ENCODE measurements at places on chromosomes 4 and X. TPM values are rescaled to one million over a fixed set of nuclear protein-coding genes. Genes with fewer than 3 reads are reported as not detected.

The HTN1 gene
- total RNA-seq, result not detected

The CXCL1 gene
- total RNA-seq, result not detected

The TASL gene
- total RNA-seq, result 2.4 TPM

The IL21 gene
- 0.77 TPM for total RNA-seq

The DDX53 gene
- total RNA-seq, result not detected

The ETDC gene
- total RNA-seq, result not detected

The DCLK2 gene
- total RNA-seq, result not detected

The EDNRA gene
- total RNA-seq, result not detected

The PDE6B gene
- total RNA-seq, result 10.2 TPM

DNA sequence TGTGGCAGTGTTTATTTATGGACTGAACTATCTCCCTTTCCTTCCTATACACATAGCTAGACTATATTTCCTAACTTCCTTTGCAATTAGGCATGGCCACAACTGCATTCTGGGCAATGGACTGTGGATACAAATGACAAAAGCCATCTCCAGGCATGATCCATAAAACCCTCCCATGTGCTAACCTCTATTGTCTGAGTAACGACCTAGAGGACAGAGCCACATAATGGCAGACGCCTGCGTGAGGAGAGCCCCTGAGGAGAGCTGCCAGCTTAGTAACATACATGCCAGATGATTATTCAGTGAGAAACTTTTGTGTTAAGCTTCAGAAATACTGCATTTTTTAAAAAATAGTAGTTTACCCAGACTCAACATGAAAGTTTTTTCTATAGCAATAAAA, 142.9 kb downstream of the ADGRA3 start:
- H3K4me3 ChIP-seq, result no peak overlapping the region
- no peaks in the 10 kb centered on the region for H3K4me1 ChIP-seq
- DNase-seq, result no peak
- H3K36me3 ChIP-seq, result no peaks in the 10 kb centered on the region

DNA sequence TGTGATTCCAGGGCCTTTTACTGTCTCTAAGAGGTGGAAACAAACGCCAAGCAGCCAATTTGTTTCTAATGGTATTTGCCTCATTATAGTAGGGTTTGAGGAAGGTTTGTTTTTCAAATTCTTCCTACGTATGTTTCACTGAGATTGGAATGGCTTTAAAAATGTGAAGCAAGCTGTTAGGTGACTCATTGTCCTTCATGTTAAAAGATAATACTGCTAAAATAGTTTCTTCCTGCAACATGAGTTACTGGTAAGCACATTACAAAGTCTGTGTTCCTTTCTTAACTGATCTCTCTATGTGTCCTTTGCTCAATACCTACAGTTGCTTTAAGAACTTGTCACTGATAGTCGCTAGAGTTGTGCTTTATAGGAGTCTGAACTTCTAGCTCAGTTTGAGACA, 1183.9 kb downstream of the RPA4 start:
- no peak for DNase-seq
- H3K36me3 ChIP-seq, result no peaks in the 10 kb centered on the region
- no peak overlapping the region for H3K4me3 ChIP-seq
- H3K27ac ChIP-seq, result no peak overlapping the region

DNA sequence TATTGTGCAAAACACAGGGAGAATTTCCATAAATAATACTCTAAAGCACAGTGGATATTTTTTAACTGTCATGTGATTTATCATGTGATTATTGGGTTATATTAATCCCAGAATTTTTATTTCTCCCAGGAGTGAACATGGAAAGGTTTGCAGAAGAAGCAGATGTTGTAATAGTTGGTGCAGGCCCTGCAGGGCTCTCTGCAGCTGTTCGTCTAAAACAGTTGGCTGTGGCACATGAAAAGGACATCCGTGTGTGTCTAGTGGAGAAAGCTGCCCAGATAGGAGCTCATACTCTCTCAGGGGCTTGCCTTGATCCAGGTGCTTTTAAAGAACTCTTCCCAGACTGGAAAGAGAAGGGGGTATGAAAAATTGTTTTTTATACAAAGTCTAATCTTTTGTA, 10.0 kb downstream of the ETFDH start:
- peaks cover 5% of the 10 kb centered on the region for H3K36me3 ChIP-seq
- no peak for DNase-seq
- no peaks in the 10 kb centered on the region for H3K27me3 ChIP-seq
- no peak overlapping the region for H3K27ac ChIP-seq
- peaks cover 7% of the 10 kb centered on the region for H3K4me1 ChIP-seq
- H3K4me3 ChIP-seq, result no peak overlapping the region

GRCh38 chr4:24743206-24743605, 52.2 kb upstream of the SOD3 start:
- no peak overlapping the region for H3K4me3 ChIP-seq
- no peak for DNase-seq
- no peak overlapping the region for H3K27ac ChIP-seq
- H3K4me1 ChIP-seq, result no peaks in the 10 kb centered on the region

DNA sequence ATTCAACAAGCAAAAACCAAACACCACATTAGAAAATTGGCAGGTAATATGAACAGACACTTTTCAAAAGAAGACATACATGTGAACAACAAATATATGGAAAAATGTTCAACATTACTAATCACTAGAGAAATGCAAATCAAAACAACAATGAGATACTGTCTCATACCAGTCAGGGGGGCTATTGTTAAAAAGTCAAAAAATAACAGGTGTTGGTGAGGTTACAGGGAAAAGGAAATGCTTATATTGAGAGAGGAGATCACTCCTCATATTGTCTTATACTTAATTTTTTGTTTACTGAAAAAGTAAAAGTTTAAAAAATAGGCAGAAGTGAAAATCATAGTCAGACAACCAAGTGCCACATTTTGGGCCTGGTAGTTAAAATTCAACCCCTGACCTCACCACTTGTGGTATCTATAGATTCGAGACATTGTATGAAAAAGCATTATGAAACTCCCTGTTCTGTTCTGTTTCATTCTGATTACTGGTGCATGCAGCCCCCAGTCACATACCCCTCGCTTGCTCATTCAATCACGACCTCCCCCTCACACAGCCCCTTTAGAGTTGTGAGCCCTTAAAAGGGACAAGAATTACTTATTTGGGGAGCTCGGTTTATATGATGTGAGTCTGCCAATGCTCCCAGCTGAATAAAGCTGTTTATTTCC, 153.7 kb upstream of the FGF16 start:
- H3K4me3 ChIP-seq, result no peak overlapping the region
- DNase-seq, result no peak
- no peaks in the 10 kb centered on the region for H3K27me3 ChIP-seq
- no peaks in the 10 kb centered on the region for H3K36me3 ChIP-seq
- no peaks in the 10 kb centered on the region for H3K4me1 ChIP-seq

DNA sequence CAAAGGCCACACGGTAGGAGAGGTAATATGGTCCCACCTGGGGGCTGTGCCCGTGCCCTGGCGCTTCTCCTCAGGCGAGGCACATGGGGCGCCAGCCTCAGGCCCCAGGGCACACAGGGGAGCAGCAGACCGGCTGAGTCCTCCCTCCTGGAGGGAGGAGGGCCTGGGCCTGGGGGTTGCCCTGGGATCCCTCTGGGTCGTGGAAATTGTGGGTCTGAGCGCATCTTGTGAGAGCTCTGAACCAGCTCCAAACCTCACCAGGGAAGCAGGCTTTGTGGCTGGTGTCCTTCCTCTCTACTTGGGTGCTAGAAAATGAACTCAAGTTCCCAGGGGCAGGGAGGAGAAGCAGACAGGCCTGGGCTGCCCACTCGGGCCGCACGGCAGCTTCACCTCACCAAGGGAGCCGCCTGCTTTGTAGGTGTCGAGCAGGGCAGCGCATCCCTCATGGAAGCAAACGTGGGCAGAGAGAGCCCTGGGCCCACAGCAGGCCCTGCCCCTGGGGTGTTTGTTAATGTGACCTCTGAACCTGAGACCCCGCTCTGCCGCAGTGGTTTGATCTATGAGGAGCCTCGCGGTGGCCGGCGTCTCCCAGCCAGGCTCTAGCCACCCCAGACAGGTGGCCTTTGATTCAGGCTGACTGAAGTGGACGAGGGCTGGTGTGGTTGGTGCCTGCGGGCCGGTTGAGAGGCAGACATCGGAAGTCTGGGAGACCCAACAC, 10.8 kb downstream of the HTRA3 start:
- H3K4me1 ChIP-seq, result peaks cover 7% of the 10 kb centered on the region
- H3K27me3 ChIP-seq, result peaks cover 13% of the 10 kb centered on the region
- H3K27ac ChIP-seq, result no peak overlapping the region
- H3K36me3 ChIP-seq, result no peaks in the 10 kb centered on the region

- H3K27ac ChIP-seq, result no peak overlapping the region
- peaks cover 5% of the 10 kb centered on the region for H3K27me3 ChIP-seq
- H3K36me3 ChIP-seq, result no peaks in the 10 kb centered on the region
- H3K4me1 ChIP-seq, result no peaks in the 10 kb centered on the region
- no peak overlapping the region for H3K4me3 ChIP-seq
- no peak for DNase-seq
These were observed 96.4 kb downstream of the GPC3 start for GRCh38 chrX:133888984-133889383.

GRCh38 chr4:168701061-168701460, 204.2 kb downstream of the PALLD start:
- H3K36me3 ChIP-seq, result no peaks in the 10 kb centered on the region
- no peaks in the 10 kb centered on the region for H3K4me1 ChIP-seq
- no peak overlapping the region for H3K27ac ChIP-seq
- H3K4me3 ChIP-seq, result no peak overlapping the region
- peaks cover 20% of the 10 kb centered on the region for H3K27me3 ChIP-seq

DNA sequence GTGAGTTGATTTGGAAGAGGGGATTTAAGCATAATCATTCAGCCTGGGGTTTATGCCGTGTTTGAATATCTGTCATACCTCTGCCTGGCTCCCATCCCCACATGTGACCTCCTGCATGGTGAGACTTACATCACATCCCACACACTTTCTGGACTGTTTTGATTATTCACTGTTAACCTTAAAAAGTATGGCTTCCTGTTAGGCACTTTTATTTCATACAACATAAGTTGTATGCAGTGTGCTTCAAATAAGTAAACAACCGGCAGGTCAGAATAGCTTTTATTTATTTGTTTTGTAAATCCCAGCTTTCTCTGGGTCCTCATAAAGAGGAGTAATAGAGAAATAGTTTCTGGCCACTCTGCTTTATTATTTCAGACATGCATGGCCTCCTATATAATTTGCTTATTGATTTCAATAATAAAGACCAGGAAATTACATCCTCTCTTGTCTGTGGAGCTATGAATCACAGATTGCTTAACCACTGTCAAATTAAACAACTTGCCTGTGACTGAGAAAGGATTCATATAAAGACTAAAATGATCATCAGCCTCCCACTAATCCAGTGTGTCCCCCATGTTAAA, 376.8 kb upstream of the ZFP42 start:
- no peaks in the 10 kb centered on the region for H3K4me1 ChIP-seq
- no peak overlapping the region for H3K27ac ChIP-seq
- DNase-seq, result no peak

GRCh38 chrX:46575991-46576392, 2.4 kb downstream of the CHST7 start:
- H3K36me3 ChIP-seq, result no peaks in the 10 kb centered on the region
- H3K4me3 ChIP-seq, result peak overlapping the region; percentile 89
- H3K4me1 ChIP-seq, result peaks cover 39% of the 10 kb centered on the region
- no peak for DNase-seq
- no peaks in the 10 kb centered on the region for H3K27me3 ChIP-seq

DNA sequence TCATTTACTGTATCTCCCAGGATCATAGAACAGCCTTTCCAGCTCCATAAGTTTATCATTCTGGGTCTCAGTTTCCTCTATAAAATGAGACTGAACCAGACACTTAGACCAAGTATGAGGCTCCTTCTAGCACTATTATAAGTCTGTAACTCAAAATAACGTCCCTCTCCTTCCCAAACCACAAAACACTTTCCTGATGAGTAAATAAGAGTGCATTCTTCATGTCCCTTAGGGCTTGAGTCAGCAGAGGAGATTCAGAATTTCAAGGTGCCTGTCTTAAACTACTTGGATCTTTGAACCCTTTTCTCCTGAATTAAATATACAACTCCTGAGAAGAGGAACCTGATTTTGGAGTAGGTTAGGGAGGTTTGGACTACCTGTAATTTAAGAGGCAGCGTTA, 62.6 kb downstream of the GLRA2 start:
- H3K4me3 ChIP-seq, result no peak overlapping the region
- H3K27ac ChIP-seq, result no peak overlapping the region
- H3K36me3 ChIP-seq, result no peaks in the 10 kb centered on the region

DNA sequence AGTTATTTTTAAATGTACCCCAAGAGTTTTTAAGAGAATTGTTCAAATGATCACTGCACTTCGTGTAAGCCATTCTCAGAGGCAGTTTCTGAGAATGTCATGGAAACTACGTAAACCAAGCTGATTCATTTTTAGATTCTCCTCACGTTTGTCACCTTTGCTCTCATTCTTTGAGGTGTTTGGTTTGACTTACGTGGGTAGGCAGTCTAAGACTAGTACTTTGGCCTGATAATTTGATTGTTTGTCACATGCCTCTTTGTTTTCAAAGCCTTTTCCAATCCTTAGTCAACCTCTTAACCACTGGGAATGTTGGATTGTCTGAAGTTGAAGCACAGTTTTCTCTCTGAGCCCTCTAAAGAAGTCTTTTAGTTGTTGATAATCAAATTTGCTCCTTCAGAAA, 10.5 kb downstream of the SEPTIN11 start:
- DNase-seq, result no peak
- H3K36me3 ChIP-seq, result no peaks in the 10 kb centered on the region
- H3K27ac ChIP-seq, result no peak overlapping the region
- peaks cover 6% of the 10 kb centered on the region for H3K4me1 ChIP-seq
- H3K4me3 ChIP-seq, result no peak overlapping the region

DNA sequence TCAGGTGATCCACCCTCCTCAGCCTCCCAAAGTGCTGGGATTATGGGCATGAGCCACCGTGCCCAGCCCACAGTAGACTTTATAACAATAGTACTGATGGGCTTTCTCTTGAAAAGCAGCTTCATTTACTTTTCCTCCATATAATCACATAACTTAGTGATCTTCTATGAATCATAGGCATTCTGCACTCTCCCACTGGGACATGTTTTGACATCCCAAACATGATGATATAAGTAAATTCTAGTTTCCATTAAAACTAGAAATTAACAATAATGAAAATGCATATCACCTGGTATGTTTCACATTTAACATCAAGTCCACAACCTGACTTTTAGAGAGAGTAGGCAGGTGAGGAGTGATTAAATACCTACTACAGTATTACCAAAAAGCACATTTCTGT, 96.5 kb downstream of the CAMK2D start:
- H3K4me3 ChIP-seq, result no peak overlapping the region
- DNase-seq, result no peak
- H3K4me1 ChIP-seq, result peaks cover 7% of the 10 kb centered on the region
- H3K27ac ChIP-seq, result no peak overlapping the region

Data from T-helper 17 cell (primary cell).